Activated CD4-positive, alpha-beta T cell treated with anti-CD3 and anti-CD28 coated beads, Interleukin-2, Interleukin-4, amounts not matched to agents 100 ng/mL and 50 ng/mL, durations not matched to agents 16 hours and 8 hours (primary cell): ENCODE measurements at places on chromosomes 5 and 9.

GRCh38 chr9:130140706-130141105 lies 31.5 kb upstream of the NCS1 start:
- DNase-seq: peak; percentile 24

GRCh38 chr5:149166128-149166527 lies 24.8 kb downstream of the ABLIM3 start:
- no peak for DNase-seq

- DNase-seq: no peak
Observed at GRCh38 chr9:4417578-4418325, 72.5 kb upstream of the SLC1A1 start.

DNA sequence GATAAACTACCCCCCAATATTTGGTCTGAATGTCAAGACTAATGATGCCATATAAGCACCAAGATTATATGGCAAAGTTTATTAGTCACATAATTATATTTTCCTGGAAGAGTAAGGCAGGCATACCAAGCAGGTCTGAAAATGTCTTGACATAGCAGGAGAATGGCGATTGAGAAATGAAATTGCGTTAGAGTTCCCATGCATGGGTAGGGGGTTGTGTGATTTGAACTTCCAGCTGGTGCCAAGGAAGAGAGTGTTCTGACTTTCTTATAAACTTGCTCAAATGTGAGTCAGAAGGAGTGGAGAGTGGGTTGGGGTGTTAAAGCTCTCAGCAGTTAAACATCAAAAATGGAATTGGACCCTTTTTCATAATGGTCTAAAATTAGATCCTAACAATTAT lies 1200.6 kb upstream of the ACO1 start:
- no peak for DNase-seq

DNA sequence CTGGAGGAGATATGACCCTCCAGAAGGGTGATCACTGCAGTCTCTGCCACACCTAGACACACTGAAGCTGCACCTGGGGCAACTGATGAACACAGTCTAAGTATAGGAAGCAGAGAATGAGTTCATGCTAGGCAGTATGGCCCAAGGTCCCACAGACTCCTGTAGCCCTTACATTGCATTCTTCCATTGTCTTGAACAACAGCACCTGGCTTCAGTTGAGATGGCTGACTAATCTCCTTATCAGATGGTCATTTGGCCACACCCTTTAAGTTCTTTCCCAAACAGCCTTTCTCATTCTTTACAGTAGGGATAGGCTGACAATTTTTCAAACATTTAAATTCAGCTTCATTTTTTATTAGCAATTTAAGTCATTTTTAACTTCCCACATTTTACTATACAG lies 23.1 kb downstream of the CENPK start:
- no peak for DNase-seq

GRCh38 chr5:127849408-127849807 lies 146.2 kb downstream of the CCDC192 start:
- DNase-seq: no peak

DNA sequence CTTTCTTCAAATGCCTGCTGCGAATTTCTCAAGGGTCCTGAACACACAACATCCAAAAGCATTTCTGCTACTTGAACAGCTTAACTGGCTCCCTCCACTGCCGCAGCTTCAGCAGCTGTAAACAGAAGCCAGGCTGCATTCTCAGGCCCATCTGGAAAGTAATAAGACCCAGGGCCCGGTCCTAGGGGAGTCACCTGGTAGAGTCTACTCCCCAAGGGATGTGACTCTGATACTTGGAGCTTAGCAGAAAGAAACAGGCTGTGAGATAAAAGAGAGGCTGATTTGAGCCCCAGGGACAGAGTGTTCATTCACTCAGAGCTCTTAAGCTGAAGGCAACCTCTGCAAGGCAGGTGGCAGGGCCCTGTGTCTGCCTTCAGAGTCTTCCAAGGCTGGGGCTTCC lies 356.8 kb downstream of the SPOCK1 start:
- DNase-seq: no peak

GRCh38 chr5:14790220-14790619 lies 81.4 kb downstream of the ANKH start:
- no peak for DNase-seq

GRCh38 chr9:69975681-69976080 lies 68.0 kb upstream of the MAMDC2 start:
- DNase-seq: no peak

DNA sequence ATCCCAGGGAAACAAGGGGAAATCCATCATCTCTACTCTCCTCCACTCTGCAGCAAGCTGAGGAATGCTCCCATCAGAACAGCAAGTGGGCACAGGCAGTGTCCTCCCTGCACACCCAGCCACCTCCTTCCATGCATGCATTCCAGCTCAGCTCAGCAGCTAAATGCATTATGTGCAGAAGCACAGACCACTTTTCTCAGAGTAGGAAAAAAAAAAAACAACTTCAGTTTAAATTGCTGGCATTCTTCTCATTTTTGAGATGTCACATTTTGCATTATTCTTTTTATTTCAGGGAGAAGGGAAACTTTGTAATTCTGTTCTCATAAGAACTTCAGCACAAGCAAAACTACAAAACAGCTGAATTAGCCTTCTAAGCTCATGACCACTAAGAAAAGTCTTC lies 312.2 kb downstream of the SEMA5A start:
- no peak for DNase-seq

DNA sequence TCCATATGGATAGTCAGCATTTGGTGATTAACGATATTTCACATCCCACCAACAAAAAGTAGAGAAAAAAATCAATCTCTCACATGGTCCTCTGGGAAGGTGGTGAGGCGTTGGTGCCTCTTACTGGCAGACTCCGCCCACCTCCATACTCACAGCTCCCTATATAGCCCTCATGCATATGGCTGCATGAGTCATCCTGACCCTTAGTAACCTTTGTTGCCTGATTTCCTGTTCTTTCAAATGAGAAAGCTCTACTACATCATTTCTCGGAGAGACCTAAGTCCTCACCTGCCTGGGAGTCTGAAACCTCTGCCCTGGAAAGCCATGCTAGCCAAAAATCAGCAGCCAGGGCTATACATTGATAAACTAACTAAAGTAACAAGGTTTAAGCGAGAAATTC lies 33.3 kb upstream of the ABCA1 start:
- peak; percentile 79 for DNase-seq

GRCh38 chr9:84940294-84940693 lies 270.8 kb downstream of the NTRK2 start:
- no peak for DNase-seq

DNA sequence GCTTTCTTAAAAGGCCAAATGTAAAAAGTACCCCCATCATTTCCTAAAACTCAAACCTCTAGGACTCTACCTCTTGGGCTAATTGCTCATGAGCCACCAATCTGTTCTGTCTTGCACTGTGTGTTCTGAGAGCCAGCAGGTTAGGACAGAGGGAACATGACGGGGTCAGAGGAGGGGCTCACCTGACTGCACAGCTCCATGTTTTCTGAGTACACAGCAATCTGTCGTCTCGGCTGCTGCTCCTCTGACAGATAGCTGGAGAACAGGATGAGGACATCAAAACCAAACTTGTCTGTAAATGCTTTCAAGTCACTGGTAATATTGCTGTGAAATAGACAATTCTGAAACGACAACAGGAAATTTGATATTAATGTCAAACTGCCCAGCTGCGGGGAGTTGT lies 50.9 kb upstream of the PCA3 start:
- DNase-seq: no peak

DNA sequence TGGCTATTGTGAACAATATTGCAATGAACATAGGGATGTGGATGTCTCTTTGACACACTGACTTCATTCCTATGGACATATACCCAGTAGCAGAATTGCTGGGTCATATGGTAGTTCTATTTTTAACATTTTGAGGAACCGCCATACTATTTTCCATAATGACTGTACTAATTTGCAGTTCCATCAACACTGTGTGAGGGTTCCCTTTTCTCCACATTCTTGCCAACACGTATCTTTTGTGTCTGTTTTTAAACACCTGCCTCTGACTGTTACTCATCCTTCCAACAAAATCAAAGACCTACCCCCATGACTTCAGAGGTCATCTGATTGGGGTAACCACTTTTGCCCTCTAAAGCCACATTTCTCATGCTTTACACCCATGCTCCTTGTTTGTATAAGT lies 133.5 kb downstream of the MED27 start:
- DNase-seq: no peak

DNA sequence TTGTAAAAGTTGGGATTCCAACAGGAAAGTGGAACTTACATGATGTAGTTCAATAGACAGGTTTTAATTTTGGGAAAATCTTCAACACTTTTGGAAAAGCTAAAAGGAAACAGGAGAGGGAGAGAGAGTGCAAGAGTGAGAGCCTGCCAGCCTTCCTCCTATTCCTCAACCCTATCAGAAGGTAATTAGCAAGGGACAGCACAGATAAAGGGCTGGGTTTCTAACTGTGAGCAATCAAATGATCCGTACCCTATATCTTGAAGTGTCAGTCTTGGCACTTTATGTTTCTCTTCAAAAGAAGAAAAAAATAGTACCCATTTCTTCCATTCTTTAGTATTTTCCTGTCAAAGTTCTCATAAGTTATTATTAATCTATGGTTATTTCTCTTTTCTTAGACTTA lies 79.4 kb downstream of the FER start:
- DNase-seq: no peak

GRCh38 chr9:131282688-131283422 lies 6.5 kb upstream of the FAM78A start:
- DNase-seq: no peak

- no peak for DNase-seq
Observed at GRCh38 chr9:127032256-127032655, 90.2 kb downstream of the ANGPTL2 start.

DNA sequence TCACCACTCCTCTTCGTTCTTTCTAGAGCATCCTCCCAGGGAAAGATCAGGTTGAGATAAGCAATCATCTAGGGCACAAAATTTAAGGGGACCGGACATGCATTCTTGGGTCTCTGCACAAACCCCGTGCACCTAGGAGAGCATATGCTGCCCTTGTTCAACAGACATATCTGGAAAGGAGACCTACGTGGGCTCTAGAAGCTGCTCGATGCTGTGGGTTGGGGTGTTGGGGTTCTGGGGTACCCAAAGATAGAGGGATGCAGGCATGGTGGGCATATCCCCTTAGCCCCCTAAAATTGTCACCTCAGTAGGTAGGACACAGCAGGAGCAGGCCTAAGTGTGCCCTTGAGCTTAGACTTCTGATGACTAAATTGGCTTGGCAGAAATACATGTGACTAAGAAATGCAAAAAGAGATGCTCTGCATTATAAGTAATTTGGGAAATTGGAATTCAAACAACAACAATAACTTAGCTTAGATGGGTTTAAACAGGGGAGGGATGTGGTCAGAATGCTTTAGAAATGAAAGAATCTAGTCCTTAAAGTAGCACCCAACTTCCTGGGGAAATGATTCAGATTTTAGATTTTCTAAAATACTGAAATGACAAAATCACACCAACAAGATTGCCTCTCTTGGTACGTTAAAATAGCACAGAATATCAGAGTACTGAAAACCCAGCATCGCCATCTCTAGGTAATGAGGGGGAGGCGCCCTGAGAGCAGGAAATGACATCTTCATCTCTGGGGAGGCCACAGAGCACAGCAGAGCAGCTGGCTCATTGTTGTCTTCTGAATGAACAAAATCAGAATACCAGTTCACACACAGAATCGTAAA lies 172.3 kb downstream of the GNA14 start:
- peak; percentile 90 for DNase-seq

GRCh38 chr5:34552686-34553085 lies 103.4 kb upstream of the RAI14 start:
- no peak for DNase-seq

DNA sequence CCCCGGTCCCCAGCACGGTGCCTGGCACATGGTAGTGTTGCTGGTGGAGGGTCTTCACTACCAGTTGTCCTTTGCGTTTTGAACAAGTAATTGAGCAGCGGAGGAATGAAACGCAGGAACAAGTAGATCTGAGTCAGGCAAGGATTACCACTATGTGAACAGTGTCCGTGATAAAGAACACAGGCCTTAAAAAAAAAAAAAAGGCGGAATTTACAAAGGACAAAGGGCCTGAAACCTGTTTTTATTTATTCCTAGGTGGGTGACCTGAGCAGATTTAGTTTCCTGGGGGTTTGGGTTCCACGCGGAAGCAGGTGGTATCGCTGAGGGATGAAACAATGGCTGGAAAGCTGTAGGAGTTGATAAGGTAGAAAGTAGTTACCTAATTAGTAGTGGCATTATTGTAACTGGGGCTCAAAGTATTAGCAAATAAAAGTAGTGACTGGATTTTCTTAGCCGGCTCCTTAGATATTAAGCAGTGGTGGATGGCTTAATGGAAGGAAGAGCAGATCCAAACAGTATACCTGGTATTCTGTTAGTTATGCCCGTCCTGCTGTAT lies 1.1 kb downstream of the RUSC2 start:
- no peak for DNase-seq
